Islet precursor cell (in vitro differentiated cells): ENCODE measurements at places on chromosomes 1 and 21.

GRCh38 chr1:65044411-65044810 lies 78.1 kb upstream of the JAK1 start:
- no peak for DNase-seq

DNA sequence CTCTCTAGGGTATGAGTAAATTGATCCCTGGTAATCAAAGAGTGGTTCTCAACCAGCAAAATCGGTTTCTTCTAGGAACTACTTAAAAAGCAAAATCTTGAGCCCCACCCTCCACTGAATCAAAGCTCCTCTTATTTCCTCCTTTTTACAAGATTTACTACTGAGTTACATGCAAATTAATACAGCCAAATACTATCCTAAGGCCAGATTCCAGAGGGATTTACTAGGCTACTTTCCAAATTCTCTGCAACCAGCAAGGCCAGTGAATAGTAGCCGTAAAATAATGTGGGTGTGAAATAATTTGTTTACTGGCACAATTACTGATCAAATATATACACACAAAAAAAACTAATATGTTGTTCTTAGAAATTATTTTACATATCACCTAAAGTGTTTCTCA lies 1583.8 kb downstream of the NCAM2 start:
- no peak for DNase-seq

GRCh38 chr1:198624648-198624980 lies 14.2 kb upstream of the PTPRC start:
- DNase-seq, result no peak

DNA sequence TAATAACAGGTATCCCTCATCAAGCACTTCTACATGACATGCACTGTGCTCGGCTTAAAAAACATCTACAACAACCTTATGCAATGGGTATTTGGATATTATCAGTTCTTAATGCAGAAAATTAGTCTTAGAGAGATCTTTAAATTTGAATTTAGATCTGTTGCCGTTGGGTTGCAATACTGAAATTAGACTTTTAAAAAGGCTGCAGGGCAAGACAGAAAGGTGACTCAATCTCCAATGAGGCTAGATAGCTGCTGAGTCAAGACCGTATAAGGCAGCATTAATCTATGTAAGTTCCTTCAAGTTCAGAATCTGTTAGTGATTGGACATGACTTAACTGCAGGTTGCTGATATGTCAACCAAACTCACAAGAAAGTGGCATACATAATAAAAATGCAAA lies 37.3 kb downstream of the OLFM3 start:
- DNase-seq, result no peak

- DNase-seq, result no peak
Observed at GRCh38 chr1:203025686-203026030, 633 bp upstream of the PPFIA4 start.

GRCh38 chr1:233081735-233082134 lies 131.3 kb downstream of the NTPCR start:
- DNase-seq, result peak; percentile 99

GRCh38 chr1:240888039-240888786 lies 276.3 kb upstream of the GREM2 start:
- DNase-seq, result peak; percentile 69

DNA sequence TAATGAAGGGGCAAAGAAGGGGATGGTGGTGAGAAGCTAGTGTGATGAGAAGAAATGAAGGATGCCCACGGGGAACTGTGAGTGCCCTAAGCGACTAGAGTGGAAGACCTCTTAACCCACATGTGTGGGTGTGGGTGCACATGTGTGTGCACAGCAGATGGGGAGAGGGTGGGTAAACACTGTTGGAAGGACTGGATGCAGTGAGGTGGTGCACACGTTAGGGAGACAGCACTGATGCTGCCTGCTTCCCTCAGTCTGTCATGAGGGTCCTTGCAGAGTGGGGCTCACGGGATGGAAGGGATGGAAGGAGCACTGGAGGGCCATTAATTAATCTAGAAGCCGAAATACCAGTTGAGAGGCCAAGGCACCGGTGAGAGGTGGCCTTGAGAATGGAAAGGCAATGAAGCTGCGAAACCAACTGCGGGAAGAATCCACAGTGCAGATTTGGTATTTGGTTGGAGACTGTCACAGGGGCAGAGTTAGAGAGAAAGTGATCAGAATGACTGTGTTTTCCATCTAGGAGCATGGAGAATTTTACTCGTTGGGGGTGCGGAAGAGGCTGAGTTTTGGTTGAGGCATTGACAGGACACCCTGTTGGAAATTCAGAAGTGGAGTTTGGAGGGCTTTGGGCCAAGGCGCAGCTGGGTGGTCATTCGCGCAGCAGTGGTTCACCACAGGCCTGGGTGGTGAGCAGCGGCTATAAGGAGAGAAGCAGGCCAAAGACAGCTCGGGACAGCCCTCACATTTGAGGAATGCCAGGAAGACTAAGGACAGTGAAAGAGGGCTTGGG lies 15.8 kb downstream of the RCSD1 start:
- no peak for DNase-seq

GRCh38 chr1:3020263-3020909 lies 881 bp upstream of the ACTRT2 start:
- no peak for DNase-seq

DNA sequence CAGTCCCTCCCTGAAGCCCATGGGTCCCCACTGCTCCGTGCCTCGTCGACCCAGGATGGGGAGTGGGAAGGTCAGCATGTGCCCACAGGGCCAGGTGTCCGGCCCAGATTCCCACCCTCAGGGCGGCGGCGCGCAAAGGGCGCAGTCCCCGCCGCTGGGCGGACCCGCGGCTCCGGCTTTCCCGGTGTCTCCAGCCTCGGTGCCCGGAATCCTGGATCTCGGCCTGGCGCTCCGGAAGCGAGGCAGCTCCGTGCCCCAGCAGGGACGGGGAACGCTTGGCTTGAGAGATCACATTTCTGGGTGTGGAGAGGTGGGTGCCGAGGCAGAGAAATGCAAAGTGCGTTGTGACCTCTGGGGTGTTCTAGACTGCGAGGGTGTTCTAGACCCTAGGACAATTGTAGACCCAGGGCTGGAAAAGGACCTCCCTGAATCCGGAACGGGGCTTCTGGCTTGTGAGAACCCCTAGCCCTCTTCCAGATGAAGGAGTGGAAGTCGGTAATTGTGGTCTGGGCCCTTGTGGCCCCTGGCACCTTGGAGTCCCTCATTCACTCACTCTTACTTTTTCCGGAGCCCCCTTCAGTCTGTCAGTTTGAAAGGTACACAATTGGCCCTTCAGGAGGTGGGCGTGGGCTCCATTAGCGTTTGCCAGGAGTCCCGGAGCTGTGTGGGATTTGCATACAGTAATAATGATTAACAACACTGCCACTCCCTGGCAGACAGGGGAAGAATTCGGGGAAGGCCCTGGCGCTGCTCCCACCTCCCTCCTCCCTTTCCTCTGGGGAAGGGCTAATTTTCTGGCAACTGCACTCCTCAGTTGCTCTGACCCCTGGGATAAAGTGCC lies 1.6 kb upstream of the KCND3 start:
- DNase-seq, result peak; percentile 77

- no peak for DNase-seq
Observed at GRCh38 chr1:175830500-175830899, 87.1 kb upstream of the TNR start.

GRCh38 chr1:177744906-177745305 lies 225.0 kb downstream of the SEC16B start:
- no peak for DNase-seq

GRCh38 chr1:185520188-185520920 lies 203.3 kb upstream of the IVNS1ABP start:
- no peak for DNase-seq

GRCh38 chr1:172239901-172240300 lies 180.6 kb upstream of the C1orf105 start:
- no peak for DNase-seq
